ENCODE measurements at places on chromosomes 11 and 22.

- DNase-seq: peak; percentile 72
Observed at GRCh38 chr22:35489239-35489638, 51.4 kb upstream of the RASD2 start.

DNA sequence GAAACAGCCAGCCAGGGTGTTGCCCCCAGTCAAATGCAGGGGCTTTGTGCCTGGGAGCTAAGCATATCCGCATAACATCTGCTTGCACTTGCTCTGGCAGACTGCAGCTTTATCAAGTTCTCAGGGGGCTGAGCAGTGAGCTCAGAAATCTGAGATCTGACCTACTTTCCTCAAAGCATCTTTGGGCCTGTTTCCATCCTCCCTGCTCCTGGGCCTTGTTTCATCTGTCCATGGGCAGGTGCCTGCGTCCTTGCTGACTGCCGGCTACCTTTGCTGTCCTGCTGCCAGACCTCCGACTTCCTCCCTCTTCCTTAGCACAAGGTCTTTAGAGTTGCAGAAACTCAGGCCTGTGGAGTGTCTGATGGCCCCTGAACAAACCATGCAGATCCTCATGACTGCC lies 131.2 kb upstream of the B3GAT1 start:
- no peak for DNase-seq

- DNase-seq: no peak
Observed at GRCh38 chr11:57485217-57485990, 25.1 kb downstream of the RTN4RL2 start.

GRCh38 chr22:44658311-44658953 lies 43.6 kb upstream of the PRR5 start:
- peak; percentile 28 for DNase-seq

- peak; percentile 42 for DNase-seq
Observed at GRCh38 chr11:17547051-17547577, at the start of gene OTOG. Gene OTOG, plus strand, starts transcription at chr11:17547259. Its CDS starts 114 bp downstream, at chr11:17547373.

- no peak for DNase-seq
Observed at GRCh38 chr22:45207981-45208664, 32.6 kb downstream of the KIAA0930 start.

DNA sequence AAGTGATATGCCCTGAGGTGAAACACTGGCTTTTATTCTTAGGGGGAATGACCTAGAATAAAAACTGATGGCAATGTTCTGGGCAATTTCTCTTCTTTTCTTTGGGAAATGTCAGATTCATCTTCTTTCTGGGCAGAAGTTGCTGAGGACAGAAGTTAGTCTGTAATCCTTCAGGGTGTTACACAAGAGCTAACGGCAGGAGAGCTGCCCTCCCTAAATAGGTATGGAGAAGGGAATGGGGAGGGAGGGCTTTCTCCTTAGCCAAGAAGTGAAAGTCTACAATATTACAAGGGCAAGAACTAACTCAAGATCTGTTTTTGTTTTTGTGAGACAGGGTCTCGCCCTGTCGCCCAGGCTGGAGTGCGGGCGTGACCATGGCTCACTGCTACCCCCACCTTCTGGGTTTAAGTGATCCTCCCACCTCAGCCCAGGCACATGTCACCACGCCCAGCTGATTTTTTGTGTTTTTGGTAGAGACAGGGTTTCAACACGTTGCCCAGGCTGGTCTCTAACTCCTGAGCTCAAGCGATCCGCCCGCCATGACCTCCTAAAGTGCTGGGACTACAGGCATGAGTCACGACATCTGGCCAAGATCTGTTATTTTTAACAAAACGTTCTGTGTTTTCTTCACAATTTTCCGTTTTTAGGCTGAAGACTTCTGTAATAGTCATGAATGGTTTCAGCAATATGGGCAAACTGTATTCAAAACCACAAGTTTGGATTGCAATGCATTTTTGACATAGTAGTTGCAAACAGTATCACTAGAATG lies 7.2 kb downstream of the PIWIL4 start:
- DNase-seq: no peak

- no peak for DNase-seq
Observed at GRCh38 chr11:120314861-120315260, 10.2 kb upstream of the TLCD5 start.

GRCh38 chr11:64207256-64208085 lies 950 bp downstream of the FERMT3 start:
- DNase-seq: peak; percentile 41

GRCh38 chr22:24695561-24696511 lies 78.7 kb downstream of the PIWIL3 start:
- no peak for DNase-seq

- no peak for DNase-seq
Observed at GRCh38 chr11:116373104-116373944, 399.5 kb downstream of the BUD13 start.

- DNase-seq: no peak
Observed at GRCh38 chr11:42812960-42813359, 498.8 kb upstream of the API5 start.

DNA sequence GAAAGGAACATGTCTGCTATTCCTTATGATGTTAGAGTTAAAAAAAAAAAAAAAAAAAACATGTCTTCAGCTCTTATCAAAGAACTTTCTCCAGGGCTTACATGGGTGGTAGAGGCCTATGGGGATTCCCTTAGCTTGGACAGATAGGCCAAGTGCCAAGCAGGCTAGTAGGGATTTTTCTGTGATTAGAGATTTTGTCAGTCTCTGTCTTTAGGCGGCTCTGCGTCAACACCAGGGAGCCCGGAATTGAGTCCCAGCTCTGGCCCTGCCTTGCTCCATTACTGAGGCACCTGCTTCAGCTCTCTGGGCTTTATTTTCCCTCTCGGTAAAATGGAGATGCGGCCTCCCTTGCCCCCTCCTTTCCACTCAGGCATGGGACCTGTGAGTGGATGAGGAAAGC lies 13.1 kb downstream of the CRY2 start:
- DNase-seq: no peak

- no peak for DNase-seq
Observed at GRCh38 chr11:61698173-61698948, 18.2 kb downstream of the DAGLA start.

- peak; percentile 15 for DNase-seq
Observed at GRCh38 chr22:29251981-29252911, 15.5 kb downstream of the RHBDD3 start.

DNA sequence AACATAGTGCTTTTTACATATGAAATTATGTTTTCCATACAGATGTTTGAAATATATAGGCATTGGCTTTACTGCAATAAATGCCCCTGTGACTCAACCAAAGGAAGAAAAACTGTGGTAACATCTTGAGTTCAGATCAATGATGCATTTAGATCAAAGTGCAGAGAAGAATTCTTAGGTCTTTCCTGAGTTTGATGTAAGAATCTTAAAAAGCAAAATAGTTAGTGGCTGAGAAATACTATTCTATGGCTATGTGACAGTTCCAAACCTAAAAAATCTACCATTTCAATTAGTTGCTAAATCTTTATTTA lies 93.7 kb downstream of the SOX6 start:
- DNase-seq: no peak
